ENCODE measurements at places on chromosomes 16 and 17. TPM values are rescaled to one million over a fixed set of nuclear protein-coding genes. Genes with fewer than 3 reads are reported as not detected.

Gene ARL5C
- total RNA-seq = 0.83 TPM

Gene ZP2
- not detected for total RNA-seq

Gene SLC47A1
- 11.0 TPM for total RNA-seq

Gene MARCHF10
- 0.78 TPM for total RNA-seq

Gene KRTAP4-9
- total RNA-seq = not detected

Gene SEPTIN12
- total RNA-seq = 2.2 TPM

Gene MT1G
- 122 TPM for total RNA-seq

Gene TBC1D26
- 9.2 TPM for total RNA-seq

Gene TBC1D3
- total RNA-seq = not detected

Gene ARHGDIG
- total RNA-seq = 146 TPM

Gene NPIPB2
- total RNA-seq = 37.0 TPM

Gene ITGAL
- total RNA-seq = 7.0 TPM

Gene SECTM1
- total RNA-seq = 3.1 TPM

Measured in dorsolateral prefrontal cortex (tissue), 122 donors.